H54 (cell line): ENCODE measurements at places on chromosomes 16 and 17.

- DNase-seq: no peak
Measured at GRCh38 chr17:65511316-65511715, 50.1 kb downstream of the AXIN2 start.

GRCh38 chr17:9230346-9230745 lies 209.0 kb downstream of the NTN1 start:
- no peak for DNase-seq

GRCh38 chr16:10165643-10166042 lies 16.6 kb downstream of the GRIN2A start:
- DNase-seq: no peak

DNA sequence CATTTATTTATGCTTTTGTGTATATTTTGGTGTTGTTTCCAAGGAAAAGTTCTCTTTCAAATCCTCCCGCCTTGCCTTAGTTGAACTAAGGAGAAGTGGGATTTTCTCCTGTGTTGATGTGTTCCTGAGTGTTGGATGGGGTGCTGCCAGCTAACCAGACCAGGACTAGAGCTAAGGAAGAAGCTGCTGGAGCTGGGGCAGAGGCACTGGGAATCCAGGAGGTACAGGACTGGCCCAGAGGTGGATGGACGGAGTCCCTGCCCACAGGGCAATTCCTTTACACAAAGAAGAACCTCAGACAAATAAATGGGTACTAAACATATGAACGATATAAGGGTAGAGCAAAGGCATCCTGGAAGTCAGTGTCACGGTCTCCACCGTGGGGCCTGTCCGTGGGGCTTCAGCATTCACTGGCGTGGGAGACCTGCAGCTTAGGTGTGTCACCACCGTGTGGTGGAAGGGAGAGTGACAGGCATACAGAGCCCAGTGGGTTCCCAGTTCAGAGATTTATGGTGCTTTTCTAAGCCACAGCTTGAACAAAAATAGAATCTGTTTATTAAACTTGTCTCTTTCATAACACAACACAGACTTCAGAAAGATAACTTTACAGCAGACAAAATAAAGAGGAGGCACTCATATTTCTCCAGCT lies 270.7 kb downstream of the NTN1 start:
- peak; percentile 23 for DNase-seq

GRCh38 chr17:64662774-64663367 lies 764 bp upstream of the SMURF2 start:
- DNase-seq: no peak

DNA sequence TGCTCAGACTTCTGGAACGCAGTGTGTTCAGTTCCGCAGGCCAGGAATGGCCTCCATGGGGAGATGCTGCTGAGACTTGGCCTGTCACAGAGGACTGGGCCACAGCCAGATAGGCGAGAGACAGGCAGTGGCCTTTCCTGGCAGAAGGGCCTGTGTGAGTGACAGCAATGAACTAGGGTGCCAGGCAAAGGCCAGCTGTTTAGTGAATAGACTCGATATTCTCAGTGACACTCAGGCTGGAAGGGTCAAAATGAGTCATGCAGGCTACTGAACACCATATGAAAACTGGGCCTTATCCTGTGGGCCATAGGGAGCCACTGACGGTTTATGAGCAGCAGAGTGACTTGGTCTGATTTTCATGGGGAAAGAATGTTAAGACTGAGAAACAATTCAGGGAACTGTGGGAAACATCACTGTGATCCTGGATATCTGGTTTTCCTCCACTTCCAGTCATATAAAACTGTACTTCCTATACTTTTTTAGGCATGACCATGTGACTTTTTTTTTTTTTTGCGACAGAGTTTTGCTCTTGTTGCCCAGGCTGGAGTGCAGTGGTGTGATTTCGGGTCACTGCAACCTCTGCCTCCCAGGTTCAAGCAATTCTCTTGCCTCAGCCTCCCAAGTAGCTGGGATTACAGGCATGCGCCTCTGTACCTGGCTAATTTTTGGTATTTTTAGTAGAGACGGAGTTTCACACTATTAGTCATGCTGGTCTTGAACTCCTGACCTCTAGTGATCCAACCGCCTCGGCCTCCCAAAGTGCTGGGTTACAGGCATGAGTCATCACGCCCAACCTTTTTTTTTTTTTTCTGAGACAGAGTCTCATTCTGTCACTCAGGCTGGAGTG lies 5.2 kb upstream of the NUBP1 start:
- DNase-seq: peak; percentile 48

GRCh38 chr16:72646615-72647014 lies 401.3 kb downstream of the ZFHX3 start:
- no peak for DNase-seq

- peak; percentile 53 for DNase-seq
Measured at GRCh38 chr16:1466968-1467521, 7.8 kb downstream of the CLCN7 start.

DNA sequence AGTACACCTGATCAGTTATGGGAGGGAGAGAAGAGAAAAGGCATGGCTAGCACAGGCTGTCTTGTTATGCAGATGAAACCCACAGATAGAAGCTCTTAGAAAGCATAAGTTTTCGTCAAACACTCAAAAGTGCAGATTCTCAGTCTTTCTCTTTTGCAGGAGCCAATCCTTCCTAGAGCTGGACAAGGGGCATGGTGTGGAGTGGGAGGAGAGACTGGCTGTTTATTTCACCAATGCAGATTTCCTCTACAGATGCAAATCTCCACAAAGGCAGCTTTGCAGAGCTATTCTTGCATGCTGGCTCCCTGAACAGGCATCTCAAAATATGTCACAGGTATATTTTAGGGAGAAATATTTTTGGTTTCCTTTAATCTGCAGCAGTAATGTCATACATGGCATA lies 1400.7 kb downstream of the CDH8 start:
- DNase-seq: no peak

GRCh38 chr17:66302761-66303626 lies 581 bp downstream of the PRKCA start:
- DNase-seq: peak; percentile 33

DNA sequence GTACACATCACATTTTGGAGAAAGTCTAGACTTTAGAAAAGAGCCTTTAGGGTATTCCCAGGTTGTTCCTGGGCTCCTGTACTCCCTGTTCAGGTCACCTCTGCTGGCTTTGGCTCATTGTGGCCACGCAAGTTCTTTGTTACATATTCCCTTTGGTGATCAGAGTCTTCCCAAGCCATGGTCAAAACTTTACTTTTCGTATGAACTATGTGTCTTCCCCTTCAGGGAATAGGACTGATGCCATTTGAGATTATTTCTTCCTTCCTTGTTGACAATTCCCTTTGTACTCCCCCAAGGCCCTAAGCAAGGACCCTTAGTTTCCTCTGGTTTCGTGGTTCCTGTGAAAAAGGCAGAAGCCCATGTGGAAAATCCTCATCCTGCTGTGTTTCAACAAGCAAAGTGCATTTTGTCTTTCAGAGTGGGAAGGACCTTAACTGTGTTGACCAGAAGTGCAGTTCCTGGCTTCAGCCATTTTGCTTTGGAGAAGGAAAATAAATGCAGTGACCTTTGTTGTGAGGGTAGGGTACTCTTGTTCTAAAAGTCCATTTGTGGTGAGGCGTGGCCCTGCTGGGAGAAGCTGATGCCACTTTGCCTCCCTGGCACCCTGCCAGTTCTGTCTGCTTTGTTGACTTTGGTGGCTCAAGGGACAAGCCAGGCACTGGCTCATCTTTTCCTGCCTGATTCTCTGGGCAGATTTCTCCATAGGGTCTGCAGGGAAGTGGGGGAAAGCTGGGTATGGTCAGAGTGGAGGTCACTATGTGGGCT lies 55.1 kb downstream of the ZNRF1 start:
- DNase-seq: no peak

- no peak for DNase-seq
Measured at GRCh38 chr16:85455534-85455933, 157.6 kb upstream of the GSE1 start.

DNA sequence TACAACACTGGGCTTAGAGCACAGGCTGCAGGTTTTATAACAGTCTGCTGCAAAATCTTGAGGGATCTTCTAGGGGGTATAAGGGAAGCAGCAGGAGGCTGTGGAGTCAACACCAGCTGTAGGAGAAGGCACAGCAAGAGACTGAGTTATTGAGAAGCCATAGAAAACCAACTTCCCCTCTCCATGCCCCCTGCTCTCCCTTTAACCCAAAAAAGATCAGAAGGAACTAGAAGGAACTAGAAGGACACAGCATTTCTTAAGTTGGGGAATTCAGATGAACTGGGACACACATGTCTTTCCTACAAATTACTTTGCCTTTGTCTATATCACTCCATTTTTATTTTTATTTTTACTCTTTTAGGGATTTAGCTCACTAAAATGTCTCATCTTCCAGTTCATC lies 6.2 kb upstream of the CCL18 start:
- no peak for DNase-seq

- peak; percentile 92 for DNase-seq
Measured at GRCh38 chr17:73291260-73291801, 20.5 kb downstream of the CDC42EP4 start.

DNA sequence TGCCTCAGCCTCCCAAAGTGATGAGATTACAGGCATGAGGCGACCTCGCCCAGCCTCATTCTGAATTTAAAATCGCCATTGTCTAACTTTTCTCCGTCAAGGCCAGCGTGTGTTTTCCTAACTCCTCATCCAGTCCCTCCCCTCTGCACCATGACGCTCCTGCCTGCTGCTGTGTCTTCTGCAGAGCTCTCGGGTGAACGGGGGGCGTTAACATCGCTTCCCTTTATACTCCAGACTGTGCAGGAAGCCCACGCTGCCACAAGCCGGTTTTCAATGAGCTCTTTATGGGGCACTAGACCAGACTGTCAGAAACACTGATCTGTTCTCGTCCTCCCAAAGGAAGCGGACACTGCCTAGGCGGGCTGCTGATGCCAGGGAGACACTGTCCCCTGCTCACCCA lies 13.2 kb downstream of the AANAT start:
- no peak for DNase-seq

- DNase-seq: peak; percentile 58
Measured at GRCh38 chr16:85347213-85347591, 234.9 kb upstream of the CIBAR2 start.

DNA sequence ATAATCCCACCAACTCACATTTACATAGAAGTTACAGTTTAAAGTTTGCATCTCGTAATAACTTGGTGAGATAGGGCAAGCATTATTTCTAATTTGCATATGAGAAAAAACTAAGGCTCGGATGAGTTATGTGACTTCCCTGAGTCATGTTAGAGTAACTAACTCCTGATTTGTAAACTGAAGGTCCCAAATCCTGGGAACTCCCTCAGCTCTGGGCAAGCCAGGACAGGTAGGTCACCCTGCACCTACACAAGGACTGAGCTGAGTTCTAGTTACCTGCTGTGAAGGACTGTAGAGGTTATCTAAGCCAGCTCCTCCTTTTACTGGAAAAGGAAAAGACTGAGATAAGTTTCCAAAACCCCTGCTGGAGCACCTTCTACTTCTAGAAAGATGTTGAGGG lies 92.1 kb upstream of the HLF start:
- DNase-seq: no peak

DNA sequence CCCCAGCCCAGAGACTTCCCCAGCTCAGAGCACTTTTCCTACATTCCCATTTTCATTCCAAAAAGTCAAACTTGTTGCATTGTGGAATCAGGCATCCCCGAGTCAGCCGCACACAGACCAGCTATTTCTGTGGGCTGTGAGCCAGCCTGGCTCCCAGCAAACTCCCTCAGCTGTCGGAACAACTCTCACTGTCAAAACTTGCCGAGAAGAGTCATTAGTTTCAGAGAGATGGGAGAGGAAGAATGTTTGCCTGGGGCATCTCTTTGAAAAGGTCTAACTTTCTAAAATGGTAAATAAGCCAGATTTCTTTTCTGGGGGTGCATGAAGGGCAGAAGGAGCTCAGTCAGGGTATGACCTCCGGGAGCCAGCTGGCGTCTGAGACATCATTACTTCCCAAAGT lies 280.0 kb downstream of the TMEM114 start:
- DNase-seq: no peak

DNA sequence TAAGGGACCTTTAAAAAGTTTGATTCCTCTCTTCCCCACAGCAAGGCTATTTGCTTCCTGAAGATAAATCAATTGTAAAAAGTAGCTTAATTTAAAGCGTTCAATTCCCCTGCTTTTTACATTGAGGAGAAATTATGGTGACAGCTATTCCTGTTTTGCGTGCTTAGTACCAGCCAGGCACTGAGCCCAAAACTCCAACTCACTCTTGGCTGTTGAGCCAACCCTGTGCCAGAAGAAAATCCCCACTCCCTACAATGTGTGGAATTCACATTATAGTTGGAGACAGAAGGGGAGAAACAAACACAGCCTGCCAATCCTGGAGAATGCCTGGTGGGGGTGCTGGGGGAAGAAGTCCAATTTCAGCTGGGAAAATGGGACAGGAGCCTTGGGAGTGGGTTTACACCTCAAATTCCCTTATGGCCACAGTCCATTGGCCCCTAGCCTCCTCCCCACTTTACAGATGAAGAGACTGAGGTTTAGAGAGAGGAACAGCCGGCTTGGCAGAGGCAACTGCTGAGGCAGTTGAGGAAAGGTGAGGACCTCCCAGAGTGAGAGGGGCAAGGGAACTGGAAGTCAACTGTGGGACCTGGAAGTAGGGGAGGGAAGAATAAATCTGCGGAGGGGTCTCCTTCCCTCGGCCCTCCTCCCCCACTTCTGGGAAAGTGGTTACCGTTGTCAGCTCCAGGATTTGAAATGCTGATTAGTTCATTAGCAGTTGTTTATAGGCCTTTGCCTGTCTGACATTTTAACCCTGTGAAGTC lies 26.1 kb downstream of the CDH1 start:
- DNase-seq: no peak

DNA sequence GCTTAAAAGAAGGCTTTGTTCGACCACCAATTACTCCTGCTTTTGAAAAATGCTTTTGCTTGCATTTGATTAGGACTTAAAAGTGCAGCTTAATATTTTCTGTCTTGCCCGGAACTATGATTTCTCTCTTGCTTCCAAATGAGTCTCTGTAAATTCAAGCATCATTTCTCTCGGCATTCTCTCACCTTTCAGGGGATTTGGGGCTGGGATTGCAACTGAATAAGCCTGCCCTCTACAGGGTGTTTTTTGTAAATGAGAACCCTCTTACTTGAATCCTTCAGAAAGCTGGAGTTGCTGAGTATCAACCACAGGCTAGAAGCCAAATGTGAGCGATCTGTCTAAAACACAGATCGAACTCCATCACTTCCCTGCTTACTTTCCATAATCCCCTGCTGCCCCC lies 234.6 kb downstream of the TMEM114 start:
- DNase-seq: no peak

GRCh38 chr17:80704894-80705293 lies 160.3 kb downstream of the RPTOR start:
- no peak for DNase-seq

DNA sequence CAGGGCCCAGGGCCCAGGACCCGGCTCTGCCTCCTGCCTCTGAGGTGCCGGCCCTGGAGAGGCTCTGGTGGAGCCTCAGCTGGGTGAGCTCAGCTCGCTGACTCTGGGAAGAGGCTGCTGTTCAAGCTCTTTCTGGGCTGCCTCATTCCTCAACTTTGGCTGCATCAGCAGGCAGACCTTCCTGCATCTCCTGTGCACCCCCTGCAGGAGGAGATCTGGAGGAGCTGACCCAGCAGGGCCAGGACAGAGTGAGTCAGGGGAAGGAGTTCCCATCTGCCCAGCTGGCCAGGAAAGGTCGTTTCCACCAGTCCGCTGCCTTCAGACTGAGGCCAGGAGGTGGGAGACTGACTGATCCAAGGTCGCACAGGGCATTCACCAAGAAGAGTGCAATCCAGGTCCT lies 10.7 kb downstream of the CRHR1 start:
- DNase-seq: peak; percentile 59

- DNase-seq: no peak
Measured at GRCh38 chr16:78571434-78571833, 472.0 kb downstream of the WWOX start.

- no peak for DNase-seq
Measured at GRCh38 chr17:69246726-69247375, 18.2 kb upstream of the ABCA10 start.
